ENCODE measurements at places on chromosomes 7 and 10.

GRCh38 chr7:27139334-27140125 is 4.0 kb downstream of the HOXA5 start:
- DNase-seq: no peak

DNA sequence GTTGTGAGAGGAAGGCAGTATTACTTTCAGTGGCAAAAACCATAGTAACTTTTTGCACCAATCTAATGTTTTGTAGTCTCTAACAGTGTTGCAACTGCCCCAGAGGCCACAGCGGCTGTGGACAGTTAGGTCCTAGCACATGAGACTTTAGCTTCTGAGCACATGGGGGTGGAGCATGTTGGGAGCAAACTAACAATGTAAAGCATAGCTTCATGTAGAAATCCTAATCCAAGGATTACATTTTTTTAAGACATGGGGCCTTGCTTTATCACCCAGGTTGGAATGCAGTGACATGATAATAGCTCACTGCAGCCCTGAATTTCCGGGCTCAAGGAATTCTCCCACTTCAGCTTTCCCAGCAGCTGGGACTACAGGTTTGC is 49.0 kb downstream of the LAMB1 start:
- DNase-seq: no peak

DNA sequence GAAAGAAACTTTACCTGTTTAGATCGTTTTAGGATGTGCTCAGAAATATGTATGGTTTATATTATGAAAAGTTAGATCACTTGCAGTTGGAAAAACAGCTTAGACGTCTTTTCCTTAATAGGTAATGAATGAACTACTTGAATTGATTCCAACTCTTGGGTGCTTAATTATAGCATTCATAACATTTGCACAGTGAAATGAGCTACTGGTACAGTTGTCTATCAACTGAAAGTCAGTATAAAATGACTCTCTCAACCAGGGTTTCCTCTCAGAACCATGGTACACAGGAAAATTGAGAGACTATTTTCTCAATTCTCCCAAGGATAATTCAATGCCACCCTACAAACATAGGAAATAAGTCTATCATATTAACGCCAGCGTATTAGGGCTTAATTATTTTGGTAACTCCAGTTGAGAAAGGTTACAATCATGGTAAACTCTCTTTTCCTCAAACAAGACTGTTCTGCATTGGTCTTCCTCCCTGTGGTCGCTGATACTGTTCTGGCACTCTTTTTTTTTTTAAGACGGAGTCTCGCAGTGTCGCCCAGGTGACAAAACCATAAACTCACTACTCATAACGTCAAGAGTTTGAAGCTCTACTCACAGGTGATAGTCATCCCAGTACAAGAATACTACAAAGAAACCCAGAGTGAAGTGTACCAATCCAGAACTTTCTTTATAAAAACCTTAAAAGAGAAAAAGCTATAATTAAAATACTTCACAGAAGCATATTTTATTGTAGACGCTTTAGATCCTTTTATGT is 2.0 kb downstream of the ANLN start:
- no peak for DNase-seq

DNA sequence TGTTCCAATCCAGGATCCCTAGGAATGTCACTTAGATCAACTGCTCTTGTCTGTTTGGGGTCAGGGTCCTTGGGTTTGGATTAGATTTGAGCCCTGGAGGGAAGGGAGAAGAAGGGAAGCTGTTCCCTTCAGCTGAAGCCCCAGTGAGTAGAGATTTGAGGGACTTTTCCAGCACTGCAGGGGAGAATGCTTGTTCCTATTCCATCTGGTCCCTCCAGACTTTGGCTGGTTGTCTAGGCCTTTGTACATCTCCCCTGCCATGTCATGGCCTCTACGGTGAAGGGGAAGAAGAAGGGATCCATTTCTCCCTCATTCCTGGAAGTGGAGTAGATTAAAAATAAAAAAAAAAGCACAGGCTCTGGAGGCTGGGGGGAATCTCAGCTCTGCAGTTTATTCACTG is 11.1 kb downstream of the C10orf62 start:
- DNase-seq: no peak

DNA sequence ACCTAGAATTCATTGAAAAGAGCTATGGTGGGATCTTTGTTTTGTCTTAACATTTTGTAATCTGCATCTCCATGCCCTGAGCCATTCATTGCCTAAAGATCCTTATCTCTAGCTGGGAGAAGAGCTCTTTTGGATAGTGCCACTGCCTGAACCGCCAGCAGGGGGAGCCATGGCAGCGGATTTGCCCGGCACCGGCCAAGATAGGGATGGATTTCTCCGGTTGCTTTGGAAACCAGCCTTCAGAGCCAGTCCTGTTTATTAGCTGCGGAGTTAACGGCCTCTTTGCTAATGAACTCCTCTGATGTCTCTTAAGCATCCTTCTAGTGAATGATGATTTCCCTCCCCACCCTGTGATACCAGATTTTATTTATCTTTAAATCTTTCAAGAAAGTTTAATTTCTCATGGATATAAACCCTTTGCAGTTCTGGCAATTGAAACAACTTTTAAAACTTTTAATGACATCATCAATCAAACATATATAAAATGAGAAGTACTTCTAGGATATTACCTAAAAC is 58.2 kb upstream of the LYZL2 start:
- peak; percentile 69 for DNase-seq

GRCh38 chr10:122021828-122022227 is 32.9 kb downstream of the TACC2 start:
- DNase-seq: no peak

- no peak for DNase-seq
These were observed at the start of gene SLC13A4 for GRCh38 chr7:135728136-135728669. Gene SLC13A4, minus strand, starts transcription at chr7:135728186. Its CDS starts 690 bp downstream, at chr7:135727496.

DNA sequence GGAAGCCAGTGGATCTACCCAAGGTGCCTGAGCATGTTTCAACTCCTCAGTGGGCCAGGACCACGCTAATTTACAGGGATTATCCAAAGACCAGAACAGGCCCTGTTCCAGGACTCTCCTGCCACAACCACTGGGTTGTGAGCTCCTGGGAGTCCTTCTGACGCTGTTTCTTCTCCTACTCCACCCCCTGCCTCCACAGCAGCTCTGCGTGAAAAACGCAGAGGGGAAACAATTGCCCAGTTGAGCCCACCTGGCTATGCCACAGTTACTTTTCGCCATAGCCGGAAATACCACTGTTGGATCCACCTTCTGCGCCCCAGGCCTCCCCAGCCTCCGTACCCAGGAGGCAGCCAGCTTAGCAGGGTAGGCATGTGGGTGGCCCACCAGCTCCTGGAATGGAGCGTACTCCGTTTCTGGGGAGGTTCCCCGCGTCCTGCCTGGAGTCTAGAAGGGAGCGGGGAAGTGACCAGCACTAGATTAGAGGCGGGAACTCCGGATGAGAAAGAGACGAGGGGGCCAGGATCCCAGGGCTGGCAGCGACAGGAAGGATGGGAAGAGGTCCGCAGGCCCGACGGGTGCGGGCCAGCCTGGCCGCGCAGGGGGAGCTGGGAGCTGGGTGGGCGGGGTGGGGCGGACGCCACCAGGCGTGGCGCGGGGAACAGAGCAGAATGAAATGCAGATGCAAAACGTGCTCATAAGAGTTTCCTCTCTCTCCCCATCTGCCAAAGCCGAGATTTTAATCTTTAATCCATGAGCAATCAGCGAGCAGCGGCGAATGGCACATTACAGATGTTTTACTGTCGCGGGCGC is 32.1 kb upstream of the PAX2 start:
- DNase-seq: no peak

DNA sequence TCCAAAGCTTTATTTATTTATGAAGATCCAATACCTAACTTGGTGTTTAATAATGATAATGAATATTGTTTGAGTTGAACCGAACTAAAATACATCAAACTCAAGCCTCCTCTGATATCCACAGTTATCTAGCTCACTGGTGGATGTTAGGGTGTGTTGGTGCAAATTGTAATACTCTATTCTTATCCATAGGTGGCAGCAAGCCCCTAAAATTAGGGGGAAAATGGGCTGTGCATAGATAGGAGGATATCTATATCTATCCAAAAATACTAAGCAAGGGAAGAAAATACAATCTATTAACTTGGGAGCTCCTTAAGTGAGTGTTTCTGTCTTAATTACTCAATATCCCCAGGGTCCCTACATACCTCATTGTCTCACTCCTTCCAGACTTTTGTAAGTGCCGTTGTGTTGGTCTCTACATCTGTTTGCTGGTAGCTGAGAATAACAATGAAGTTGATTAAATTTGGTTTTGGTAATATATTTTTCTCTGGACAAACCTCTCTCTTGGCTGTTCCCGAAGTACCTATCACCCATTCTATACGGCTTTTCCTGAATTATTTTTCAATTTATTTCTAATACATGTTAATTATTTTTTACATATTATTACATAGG is 55.0 kb upstream of the VWDE start:
- DNase-seq: no peak

- no peak for DNase-seq
These were observed 12.4 kb upstream of the CCDC7 start for GRCh38 chr10:32433542-32433941.

- no peak for DNase-seq
These were observed 140.6 kb downstream of the ARHGAP22 start for GRCh38 chr10:48464121-48464870.

DNA sequence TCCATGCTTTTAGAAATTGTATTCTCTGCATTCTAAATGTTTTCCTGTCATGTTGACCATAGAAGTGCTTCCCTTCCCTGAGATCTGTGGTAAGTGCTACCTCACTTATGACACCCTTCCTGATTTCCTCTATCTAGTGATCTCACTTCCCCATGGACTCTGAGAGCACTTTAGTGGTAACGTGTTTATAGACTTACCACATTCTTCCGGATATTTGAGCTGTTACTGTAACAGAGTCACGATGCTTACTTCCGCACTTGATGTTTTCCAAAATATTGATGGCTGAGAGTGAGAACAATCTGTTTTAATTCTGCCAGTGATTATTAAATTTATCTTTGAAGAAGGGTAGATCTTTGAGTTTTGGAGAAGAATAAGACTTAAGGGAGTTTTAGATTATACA is 60.1 kb upstream of the NAMPT start:
- DNase-seq: no peak

GRCh38 chr10:69492091-69492745 is 41.0 kb downstream of the TSPAN15 start:
- no peak for DNase-seq

DNA sequence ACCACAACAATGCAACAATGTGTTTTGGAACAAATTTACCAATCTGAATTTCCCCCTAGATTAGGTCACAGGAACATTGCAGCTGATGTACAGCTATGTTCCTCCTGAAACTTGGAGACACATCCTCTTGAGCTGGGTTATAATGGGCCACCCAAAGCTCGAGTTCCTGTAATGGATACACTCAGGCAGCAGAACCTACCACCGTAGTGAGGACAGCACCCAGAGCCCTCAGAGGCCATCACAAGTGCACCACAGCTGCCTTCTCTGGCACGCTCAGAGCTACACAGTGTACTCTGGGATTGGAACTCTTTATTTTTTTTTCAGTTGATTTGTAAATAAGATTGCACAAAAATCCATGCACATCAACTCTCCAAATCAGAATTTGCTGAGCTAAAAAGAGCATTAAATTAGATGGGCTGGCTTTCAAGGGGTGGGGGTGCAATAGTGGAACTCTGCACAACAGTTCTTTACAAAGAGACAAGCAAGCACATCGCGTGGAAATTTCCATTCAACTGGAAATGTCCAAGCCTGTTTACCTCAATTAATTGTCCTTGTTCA is 56.7 kb downstream of the EGFR start:
- no peak for DNase-seq

DNA sequence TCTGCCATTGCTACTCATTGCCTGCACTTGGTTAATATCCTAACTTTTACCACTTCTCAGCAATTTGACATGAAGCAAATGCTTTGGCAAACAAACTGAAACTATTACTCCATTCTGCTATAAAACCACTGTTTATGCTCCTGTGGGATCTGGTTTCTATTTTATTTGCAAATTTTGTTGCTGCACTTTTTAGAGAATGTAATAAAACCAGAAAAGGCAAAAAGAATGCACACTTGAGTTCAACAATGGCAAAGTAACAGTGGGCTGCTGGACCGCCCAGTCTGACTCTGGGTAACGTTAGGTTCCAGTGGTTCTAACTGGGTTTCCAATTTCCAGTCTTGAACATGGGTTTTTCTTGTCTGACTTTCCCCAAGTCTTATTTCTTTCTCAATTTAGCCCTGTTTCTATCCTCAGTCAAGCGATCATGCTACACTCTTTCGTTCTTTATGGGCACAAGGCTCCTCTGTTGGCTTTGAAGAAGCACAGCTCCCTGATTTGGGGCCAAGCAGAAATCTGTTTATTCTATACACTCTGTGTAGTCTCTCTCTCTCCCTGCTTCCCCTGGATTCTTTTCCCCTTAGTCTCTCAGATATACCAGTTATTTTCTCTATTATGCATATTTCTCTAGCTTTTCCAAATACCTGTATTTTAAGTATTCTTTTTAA is 129.2 kb upstream of the FAM3C start:
- no peak for DNase-seq

- no peak for DNase-seq
These were observed 200.9 kb downstream of the FAM107B start for GRCh38 chr10:14573666-14574261.

DNA sequence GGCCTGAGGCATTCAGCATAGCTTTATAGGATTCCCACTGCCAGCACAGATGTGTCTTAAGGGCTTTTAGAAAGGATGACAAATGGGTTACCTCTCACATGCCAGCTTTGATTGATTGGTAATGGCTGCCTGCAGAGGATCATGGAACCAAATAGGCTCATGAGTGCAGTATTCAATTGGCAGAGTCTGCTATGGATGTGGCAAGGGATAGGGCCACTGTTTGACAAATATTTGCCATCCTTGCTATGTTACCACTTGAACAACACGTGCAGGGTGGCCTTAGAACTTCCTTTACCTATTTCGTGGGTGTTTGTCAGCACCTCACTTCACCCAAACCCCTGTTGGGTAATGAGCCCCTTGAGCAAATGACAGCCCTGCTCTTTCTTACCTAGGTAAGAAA is 139.2 kb downstream of the C10orf105 start:
- DNase-seq: no peak

- no peak for DNase-seq
These were observed 750.7 kb downstream of the SUGCT start for GRCh38 chr7:40885503-40885902.

DNA sequence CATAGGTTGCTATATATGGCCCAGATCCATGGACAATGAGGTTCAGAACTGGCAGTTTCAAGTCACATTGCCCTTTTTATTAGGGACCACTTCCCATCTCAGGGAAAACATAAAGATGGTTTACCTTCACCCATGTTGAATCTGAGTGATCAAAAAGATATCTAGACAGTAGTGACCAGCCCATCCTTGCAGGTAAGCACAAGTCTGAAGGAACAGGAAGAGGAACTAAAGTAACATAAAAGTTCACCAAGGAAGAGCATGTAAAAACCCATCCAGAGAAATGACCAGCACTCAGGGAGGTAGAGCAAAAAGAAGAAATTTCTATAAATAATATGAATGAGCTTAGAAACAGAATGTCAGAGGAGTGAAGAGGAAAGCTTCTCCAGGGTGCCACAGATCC is 382.5 kb downstream of the PARD3 start:
- no peak for DNase-seq

- no peak for DNase-seq
These were observed 215.7 kb upstream of the CSTF2T start for GRCh38 chr10:51915031-51915542.
